ENCODE measurements at places on chromosomes 3 and 15.

- no peak for DNase-seq
Measured at GRCh38 chr15:95511671-95512070, 818.8 kb upstream of the NR2F2 start.

GRCh38 chr3:72445827-72446217 lies 402.4 kb downstream of the SHQ1 start:
- no peak for DNase-seq

- peak; percentile 79 for DNase-seq
Measured at GRCh38 chr3:13884851-13885703, 5.2 kb upstream of the WNT7A start.

GRCh38 chr15:96495386-96495785 lies 164.9 kb downstream of the NR2F2 start:
- no peak for DNase-seq

DNA sequence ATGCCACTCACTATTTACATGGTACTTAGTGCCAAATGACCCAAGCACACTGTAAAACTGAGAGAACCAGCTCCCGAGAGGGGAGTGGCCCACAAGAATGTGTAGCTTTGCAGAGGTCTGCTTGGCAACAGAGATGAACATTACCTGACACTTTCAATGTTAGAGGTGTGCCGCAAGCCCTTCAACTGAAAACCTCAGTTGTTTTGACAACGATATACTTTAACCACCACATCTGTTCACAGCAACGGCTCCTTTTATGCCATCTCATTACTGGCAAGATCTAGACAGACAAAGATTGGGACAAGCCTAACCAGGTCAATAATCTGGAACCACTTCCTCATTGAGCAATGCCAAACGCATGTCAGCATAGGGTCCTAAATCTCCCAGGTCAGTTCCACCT lies 23.7 kb downstream of the NEK10 start:
- peak; percentile 60 for DNase-seq

- DNase-seq, result no peak
Measured at GRCh38 chr3:45575386-45575923, 19.1 kb upstream of the LIMD1 start.

- no peak for DNase-seq
Measured at GRCh38 chr3:165805946-165806561, 31.2 kb downstream of the BCHE start.

GRCh38 chr3:178306432-178307115 lies 229.7 kb upstream of the KCNMB2 start:
- no peak for DNase-seq

- DNase-seq, result no peak
Measured at GRCh38 chr3:109853077-109853731, 515.9 kb upstream of the DPPA4 start.

GRCh38 chr3:40229963-40230362 lies 79.5 kb upstream of the EIF1B start:
- DNase-seq, result no peak

DNA sequence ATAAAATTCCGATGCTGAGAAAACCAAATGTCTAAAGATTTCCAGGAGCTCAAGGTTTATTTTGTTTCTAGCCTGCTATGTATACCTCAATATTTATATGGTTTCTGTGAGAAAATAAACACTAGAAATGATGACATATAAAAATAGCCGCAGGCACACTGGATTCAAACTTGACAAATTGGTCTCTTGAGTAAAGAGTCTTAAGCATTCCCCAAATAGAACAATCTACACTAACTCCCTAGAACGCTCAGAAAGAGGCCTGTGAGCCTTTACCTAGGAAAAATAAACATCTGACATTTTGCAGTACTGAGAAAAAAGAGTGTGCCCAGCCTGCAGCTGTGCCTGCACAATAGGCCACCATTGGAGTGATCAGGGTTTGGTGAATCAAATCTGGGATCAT lies 75.2 kb downstream of the NEK10 start:
- no peak for DNase-seq

GRCh38 chr3:46899151-46900006 lies 21.9 kb downstream of the PTH1R start:
- no peak for DNase-seq

GRCh38 chr3:72836923-72837322 lies 11.3 kb downstream of the SHQ1 start:
- DNase-seq, result no peak

- no peak for DNase-seq
Measured at GRCh38 chr3:128382221-128382807, 84.4 kb downstream of the DNAJB8 start.

- no peak for DNase-seq
Measured at GRCh38 chr3:109384164-109384563, 46.8 kb upstream of the DPPA4 start.

GRCh38 chr3:130300888-130301287 lies 44.6 kb upstream of the COL6A5 start:
- peak; percentile 13 for DNase-seq

DNA sequence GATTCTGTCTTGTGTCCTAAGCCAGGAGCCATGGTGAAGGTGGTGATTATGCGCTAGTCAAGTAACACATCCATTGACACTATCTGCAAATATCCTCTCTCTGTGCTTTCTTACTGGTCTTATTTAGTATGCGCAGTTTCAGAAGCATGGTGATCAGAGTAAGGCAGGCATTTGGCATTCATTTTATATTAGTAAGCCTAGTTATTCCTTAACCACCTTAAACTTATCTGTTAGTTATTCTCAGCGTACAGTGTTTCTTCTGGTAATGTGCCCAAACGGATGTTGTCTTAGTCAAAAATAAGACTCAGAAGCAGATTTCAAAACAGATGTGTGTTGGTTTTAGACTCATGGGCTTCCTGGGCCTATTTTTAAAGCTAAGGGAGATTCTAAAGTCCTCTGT lies 329.2 kb downstream of the GRM7 start:
- DNase-seq, result no peak

DNA sequence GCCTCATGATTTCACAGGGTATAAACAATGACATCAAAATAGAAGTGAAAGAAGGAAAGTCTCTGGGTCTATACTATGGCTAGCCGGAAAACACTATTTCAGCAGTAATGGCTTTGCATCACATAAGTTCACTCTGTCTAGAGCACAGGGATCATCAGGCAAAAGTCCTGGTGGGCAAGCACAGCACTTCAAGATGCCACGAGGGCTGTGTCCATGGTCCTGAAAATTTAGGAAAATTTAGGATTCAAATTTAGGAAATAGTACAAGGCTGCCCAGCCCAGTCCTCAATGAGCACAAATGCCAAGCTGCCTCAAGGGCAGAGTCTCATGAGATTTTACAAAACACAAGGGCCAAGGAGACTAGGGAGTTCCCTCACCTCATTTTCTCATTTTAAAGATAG lies 54.1 kb downstream of the RORA start:
- DNase-seq, result no peak

GRCh38 chr3:38001456-38002081 lies 11.0 kb downstream of the VILL start:
- DNase-seq, result no peak

DNA sequence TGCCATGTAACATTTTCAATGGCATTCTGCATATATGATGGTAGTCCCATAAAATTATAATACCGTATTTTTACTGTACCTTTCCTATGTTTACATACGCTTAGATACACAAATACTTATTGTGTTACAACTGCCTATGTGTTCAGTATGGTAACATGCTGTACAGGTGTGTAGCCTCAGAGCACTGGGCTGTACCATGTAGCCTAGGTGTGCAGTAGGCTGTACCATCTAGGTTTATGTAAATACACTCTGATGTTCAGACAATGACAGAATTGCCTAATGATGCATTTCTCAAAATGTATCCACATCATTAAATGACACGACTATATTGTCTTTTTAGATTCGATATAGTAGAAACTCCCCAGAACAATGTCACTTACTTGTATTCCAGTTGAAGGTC lies 22.7 kb downstream of the CD80 start:
- no peak for DNase-seq

- DNase-seq, result peak; percentile 88
Measured at GRCh38 chr3:10242182-10243065, 5.8 kb upstream of the TATDN2 start.

DNA sequence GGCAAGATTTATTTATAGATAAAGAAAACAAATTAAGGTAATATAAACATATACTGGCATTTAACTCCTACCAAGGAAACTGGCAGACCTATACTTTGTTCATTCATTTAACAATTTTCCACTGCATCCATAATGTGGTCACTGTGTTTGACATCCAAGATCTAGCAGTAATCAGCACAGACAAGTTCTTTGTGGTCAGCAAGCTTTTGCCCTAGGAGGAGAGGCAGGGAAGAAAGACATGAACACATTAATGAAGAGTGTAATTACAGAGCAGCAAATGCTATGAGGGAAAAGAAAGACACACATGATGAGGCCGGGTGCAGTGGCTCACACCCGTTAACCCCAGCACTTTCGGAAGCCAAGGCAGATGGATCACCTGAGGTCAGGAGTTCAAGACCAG lies 34.4 kb downstream of the SUCLG2 start:
- DNase-seq, result no peak

All from CD4-positive, alpha-beta memory T cell (primary cell).